GM23338 (cell line): ENCODE measurements at places on chromosomes 7 and 10.

DNA sequence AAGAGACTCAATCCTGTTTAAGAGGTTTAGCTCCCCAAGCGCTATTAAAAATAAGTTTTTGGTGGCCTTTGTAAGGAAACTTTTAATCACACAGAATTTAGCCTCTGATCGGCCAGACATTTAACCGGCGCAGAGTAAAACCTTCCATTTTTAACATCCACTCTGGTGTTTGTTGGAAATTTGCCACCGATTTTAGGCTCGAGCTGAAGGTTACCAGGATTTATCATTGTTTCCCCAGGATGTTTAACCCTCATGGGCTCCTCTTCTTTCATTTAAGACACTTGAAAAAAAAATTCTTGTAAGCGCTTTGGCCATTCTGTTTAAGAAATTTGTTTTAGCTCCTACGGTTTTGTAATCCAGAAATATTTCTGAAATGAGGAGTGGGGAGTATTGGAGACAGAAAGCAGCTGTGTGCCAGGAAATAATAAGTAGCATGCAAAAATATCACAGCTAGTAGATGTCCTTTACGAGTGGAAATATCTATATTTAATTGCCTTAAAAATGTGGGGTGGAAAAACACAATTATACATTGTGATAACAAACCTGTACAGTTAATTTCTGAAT lies 3.4 kb downstream of the NEUROD6 start:
- DNase-seq: no peak
- no peak overlapping the region for H3K27ac ChIP-seq
- H3K4me3 ChIP-seq: peak overlapping the region; percentile 70
- peaks cover 37% of the 10 kb centered on the region for H3K27me3 ChIP-seq

- no peaks in the 10 kb centered on the region for H3K4me1 ChIP-seq
- no peak overlapping the region for H3K4me3 ChIP-seq
- no peaks in the 10 kb centered on the region for H3K36me3 ChIP-seq
- DNase-seq: no peak
- no peaks in the 10 kb centered on the region for H3K27me3 ChIP-seq
Measured at GRCh38 chr10:111086574-111086973, 9.7 kb downstream of the ADRA2A start.

- H3K4me3 ChIP-seq: no peak overlapping the region
- H3K27me3 ChIP-seq: no peaks in the 10 kb centered on the region
- DNase-seq: peak; percentile 86
- H3K27ac ChIP-seq: no peak overlapping the region
- H3K4me1 ChIP-seq: peaks cover 2% of the 10 kb centered on the region; the same call in 1 of the 2 replicates
- peaks cover 4% of the 10 kb centered on the region for H3K36me3 ChIP-seq
Measured at GRCh38 chr10:71285180-71285545, 33.9 kb upstream of the SLC29A3 start.

GRCh38 chr10:78948621-78949030 lies 120.1 kb upstream of the ZMIZ1 start:
- H3K27ac ChIP-seq: no peak overlapping the region
- H3K4me1 ChIP-seq: no peaks in the 10 kb centered on the region
- DNase-seq: no peak
- no peak overlapping the region for H3K4me3 ChIP-seq

- DNase-seq: peak; percentile 85
- no peaks in the 10 kb centered on the region for H3K4me1 ChIP-seq
- no peaks in the 10 kb centered on the region for H3K36me3 ChIP-seq
Measured at GRCh38 chr10:91389636-91390512, 20.3 kb upstream of the HECTD2 start.
